Caco-2 (cell line): ENCODE measurements at places on chromosomes 1 and 21.

GRCh38 chr1:22332795-22333499 is 118.7 kb upstream of the ZBTB40 start:
- no peaks in the 10 kb centered on the region for H3K27me3 ChIP-seq
- no peak overlapping the region for H3K27ac ChIP-seq
- H3K4me1 ChIP-seq: no peaks in the 10 kb centered on the region
- H3K36me3 ChIP-seq: no peaks in the 10 kb centered on the region
- no peak for DNase-seq

- H3K4me3 ChIP-seq: no peak overlapping the region
- H3K27me3 ChIP-seq: no peaks in the 10 kb centered on the region
- H3K27ac ChIP-seq: peak overlapping the region; percentile 69
These were observed 77.9 kb downstream of the TENT5C start for GRCh38 chr1:117683571-117684285.

DNA sequence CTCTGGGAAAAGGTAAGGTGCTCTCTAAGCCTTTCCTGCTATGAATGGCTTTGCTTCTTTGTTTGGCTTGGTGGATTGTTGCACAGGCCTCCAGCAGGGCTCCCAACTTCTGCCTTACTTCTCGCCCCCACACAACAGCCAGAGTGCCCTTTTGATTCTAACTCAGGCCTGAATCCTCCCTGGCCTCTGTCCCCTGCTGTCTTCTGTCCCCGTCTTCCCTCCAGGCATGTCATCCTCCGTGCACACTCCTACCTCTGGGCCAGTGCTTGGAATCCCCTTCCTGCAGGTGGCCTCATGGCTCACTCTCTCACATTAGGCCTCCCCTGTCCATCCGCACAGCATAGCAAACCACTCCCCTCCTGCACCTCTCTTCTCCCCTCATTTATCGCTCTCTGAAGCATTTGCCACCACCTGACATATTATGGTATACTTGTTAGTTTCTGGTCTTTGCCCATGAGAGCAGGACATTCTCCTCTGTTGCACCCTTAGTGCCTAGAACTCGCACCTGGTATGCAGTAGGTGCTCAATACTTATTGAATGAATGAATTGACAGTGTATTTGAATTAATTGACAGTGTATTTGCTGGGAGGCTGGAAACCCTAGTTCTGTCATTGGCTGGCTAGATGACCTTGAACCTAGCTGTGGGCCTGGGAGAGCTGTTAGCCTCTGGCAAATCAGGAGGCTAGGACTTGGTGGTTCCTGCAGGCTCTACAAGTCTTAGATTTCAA is 2.9 kb downstream of the ZDHHC18 start:
- H3K4me3 ChIP-seq: no peak overlapping the region
- peaks cover 17% of the 10 kb centered on the region for H3K4me1 ChIP-seq
- DNase-seq: no peak
- H3K27me3 ChIP-seq: no peaks in the 10 kb centered on the region

DNA sequence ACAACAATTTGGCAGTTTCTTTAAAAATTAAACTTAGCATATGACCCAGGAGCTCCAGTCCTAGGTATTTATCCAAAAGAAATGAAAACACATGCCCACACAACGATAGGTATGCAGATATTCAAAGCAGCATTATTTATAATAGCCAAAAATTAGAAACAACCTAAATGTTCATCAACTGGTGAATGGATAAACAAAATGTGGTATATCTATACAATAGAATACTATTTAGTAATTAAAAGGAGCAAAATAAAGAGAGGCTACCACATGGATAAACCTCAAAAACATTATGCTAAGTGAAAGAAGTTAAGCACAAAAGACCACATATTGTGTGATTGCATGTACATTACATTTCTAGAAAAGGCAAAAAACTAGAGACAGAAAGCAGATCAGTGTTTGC is 51.3 kb downstream of the ROR1 start:
- H3K27me3 ChIP-seq: no peaks in the 10 kb centered on the region
- no peak overlapping the region for H3K27ac ChIP-seq
- H3K4me3 ChIP-seq: no peak overlapping the region
- no peak for DNase-seq

DNA sequence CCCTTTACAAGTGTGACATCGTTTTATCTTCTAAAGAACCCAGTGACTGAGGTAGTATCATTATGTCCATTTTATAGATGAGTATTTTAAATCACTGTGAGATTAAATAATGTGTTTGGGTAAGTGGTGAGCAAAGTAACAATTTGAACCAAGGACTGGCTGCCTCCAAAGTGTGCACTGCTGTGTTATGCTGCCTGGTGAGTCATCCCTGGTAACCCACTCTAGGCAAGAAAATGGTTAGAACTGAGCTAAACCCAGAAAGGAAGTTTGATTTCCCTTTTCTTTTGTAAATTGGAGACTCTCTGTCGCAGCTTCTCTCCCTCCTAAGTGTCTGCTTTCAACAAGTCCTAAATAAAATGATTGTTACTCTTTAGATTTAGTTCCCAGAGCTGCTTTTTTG is 342.8 kb upstream of the KAZN start:
- H3K4me3 ChIP-seq: no peak overlapping the region
- H3K36me3 ChIP-seq: no peaks in the 10 kb centered on the region
- DNase-seq: no peak
- H3K4me1 ChIP-seq: no peaks in the 10 kb centered on the region
- H3K27me3 ChIP-seq: no peaks in the 10 kb centered on the region

DNA sequence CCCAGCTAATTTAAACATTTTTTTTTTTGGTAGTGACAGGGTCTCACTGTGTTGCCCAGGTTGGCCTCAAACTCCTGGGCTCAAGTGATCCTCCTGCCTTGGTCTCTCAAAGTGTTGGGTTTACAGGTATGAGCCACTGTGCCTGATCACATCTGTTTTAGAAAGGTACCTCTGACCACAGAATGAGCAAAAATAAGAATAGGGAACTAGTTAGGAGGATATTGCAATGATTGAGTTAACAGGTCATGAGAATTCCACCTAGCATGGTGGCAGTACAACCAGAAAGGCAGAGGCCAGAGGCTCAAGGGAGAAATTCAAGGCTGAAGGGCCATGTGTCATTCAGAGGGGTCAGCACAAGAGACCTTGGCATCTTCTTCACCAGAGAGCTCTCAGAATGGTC is 49.6 kb downstream of the ELAPOR1 start:
- H3K27ac ChIP-seq: no peak overlapping the region
- DNase-seq: no peak
- no peaks in the 10 kb centered on the region for H3K36me3 ChIP-seq
- no peaks in the 10 kb centered on the region for H3K27me3 ChIP-seq
- no peak overlapping the region for H3K4me3 ChIP-seq

GRCh38 chr1:23551849-23552248 is 7.5 kb downstream of the ID3 start:
- H3K4me3 ChIP-seq: no peak overlapping the region
- no peak for DNase-seq
- peaks cover 35% of the 10 kb centered on the region for H3K4me1 ChIP-seq
- no peaks in the 10 kb centered on the region for H3K27me3 ChIP-seq
- H3K36me3 ChIP-seq: no peaks in the 10 kb centered on the region

DNA sequence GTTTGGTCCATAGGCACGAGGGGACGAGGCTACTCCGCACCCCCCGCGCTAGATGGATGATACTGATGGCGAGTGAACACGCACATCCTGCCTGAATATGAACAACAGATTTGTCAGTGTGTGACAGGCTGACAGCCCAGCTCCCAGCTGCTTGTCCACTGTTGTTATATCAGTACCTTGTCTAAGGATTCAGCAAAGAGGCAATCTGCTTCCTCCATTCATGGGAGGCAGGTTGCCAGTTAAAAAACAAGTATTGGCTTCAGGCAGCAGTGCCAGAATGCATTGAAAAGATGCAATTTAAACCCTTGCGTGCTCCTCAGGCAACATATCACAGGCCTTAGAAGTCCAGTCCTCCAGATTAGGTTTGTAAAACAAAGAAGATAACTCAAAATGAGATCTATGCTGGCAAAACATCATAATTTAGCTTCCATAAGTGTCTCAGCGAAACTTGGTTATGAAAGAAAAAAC is 223.3 kb downstream of the GPATCH2 start:
- no peak overlapping the region for H3K4me3 ChIP-seq
- no peaks in the 10 kb centered on the region for H3K36me3 ChIP-seq
- H3K27me3 ChIP-seq: no peaks in the 10 kb centered on the region
- no peak overlapping the region for H3K27ac ChIP-seq
- H3K4me1 ChIP-seq: no peaks in the 10 kb centered on the region

DNA sequence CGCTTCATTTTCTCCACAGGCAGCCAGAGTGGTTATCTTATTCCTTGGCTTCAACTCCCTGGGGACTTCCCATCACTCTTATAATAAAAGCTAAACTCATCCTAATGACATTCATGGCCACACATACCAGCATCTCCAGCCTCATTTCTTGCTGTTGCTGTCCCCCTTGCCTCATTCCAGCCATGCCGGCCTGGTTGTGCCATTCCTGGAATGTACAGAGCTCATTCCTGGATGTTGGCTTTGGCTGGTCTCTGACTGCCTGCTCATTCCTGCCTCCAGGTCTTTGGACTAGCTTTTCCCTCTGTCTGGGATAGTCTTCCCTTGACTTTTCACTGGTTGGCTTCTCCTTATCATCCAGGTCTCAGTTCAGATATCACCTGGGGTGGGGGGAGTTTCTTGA is 2.4 kb upstream of the PEF1 start:
- H3K36me3 ChIP-seq: no peaks in the 10 kb centered on the region
- DNase-seq: no peak

DNA sequence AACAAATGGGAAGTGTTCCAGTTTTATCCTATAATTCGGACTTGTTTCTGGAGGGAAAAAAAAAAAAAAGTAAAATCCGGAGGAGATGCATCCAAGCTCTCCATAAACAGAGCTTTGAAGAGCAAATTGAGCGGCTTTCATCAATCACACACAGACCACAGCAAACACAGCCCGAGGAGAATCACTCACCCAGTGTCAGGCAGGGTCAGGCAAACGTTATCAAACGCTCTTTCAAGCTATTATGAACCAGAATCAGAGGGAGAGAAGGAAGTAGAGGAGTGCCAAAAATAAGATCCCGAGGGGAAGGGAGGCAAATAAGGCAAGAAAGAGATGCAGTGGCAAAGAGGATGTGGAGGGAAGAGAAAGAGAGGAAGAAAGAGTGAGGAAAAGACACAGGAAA is 188.3 kb upstream of the CAMK1G start:
- peak overlapping the region; percentile 43 for H3K27ac ChIP-seq
- peaks cover 56% of the 10 kb centered on the region for H3K4me1 ChIP-seq
- H3K4me3 ChIP-seq: no peak overlapping the region
- DNase-seq: peak; percentile 44
- H3K36me3 ChIP-seq: no peaks in the 10 kb centered on the region

DNA sequence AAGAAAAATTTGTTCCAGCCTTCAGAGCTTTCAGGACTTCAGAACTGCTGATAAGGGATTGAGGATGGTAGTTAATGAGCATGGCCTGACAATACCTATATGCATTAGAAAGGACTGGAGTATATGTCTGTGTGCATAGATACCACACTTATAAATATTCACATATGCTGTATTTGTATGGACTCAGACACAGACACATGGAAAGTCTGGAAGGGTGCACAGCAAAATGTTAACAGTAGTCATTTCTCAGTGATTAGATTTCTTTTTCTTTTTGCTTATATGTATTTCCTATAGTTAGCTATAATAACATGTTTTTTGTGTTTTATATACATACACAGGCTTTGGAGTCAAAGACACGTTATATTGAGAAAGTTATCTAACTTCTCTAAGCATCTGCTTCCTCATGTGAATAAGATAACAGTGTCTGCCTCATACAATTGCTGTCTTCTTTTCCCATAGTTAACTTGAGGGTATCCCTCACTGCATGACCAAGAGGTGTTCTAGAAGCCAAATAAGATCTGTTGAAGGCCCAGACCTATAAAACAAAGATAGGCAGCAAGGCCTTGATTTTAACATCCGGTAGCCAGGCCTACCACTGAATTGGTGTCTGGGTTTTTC is 31.3 kb downstream of the INPP5B start:
- DNase-seq: no peak
- H3K4me1 ChIP-seq: no peaks in the 10 kb centered on the region
- H3K27ac ChIP-seq: no peak overlapping the region
- H3K36me3 ChIP-seq: no peaks in the 10 kb centered on the region
- H3K27me3 ChIP-seq: no peaks in the 10 kb centered on the region
- H3K4me3 ChIP-seq: no peak overlapping the region
